ENCODE measurements at places on chromosomes 4 and X.

DNA sequence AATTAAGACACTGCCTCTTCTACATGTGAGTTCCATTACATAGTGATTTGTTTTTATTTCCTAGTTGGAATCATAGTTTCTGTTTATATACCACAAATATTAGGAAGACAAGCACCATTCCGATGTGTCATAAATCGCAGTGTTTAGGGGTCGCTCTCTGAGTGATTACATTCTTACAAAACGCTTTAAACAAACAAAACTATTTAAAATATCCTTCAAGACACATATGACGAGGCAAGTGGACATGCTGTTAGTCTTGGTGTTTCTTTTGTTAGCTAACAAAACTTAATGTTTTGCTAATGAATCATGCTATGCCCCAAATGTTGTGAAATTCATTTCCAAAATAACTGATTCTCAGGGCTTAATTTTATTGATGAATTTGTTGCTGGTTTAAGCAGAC is 1219.3 kb upstream of the PRKX start:
- DNase-seq: no peak

- DNase-seq: peak; percentile 69
Measured at GRCh38 chr4:54945838-54946237, 179.6 kb downstream of the KDR start.

GRCh38 chr4:9921326-9921725 is 100.0 kb downstream of the SLC2A9 start:
- DNase-seq: no peak

GRCh38 chr4:158121161-158121579 is 51.7 kb downstream of the GASK1B start:
- DNase-seq: no peak

DNA sequence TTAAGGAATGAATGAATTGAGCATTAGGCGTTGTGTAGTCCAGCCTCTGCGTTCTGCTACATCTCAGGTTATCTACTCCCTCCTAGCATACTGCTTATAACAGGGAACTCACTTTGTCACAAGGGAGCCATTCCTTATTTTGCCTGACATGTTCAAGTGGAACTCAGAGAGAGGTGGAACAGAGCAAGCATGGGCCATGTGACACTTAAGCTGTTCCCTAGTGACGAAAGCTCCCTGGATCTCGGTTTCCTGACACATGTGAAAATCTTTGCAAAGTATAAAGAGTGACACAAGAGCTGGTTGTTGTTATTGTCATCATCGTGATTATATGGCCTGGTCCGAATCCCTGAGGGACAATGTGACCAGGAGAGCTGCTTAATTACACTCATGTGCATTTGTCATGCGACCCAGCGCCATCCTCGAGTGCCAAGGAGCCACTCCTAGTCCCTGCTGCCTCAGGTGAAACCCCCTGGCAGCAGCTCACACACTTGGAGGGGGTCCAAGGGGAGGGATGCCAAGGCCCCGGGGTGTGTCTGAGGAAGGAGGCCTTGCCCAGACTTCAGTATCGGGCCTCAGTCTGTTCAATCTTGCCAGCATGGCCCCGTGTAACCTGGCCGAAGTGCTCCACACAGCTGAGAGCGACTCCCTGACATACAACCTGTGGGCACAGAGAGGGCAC is 98.5 kb upstream of the MAP3K15 start:
- DNase-seq: no peak

DNA sequence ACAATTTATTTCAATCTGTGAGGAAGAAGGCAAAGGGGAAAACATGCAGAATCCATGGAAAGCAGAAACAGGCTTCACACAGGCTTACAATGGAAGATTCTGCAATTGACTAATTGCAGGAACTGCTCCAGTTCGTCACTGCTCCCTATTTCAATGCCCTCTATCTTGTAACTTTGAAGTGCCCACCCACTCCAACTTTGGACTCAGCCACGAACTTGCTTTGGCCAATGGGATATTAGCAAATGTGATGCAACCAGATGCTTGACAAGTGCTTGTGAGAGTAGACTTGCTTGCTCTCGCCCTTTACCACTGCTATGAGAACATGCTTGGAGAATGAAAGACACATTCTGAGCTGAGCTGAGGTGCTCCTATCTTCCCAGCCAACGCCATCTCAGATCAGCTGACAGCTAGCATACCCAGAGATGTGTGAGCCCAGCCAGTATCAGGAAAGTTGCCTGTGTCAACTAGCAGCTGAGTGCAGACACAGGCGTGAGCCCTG is 105.7 kb upstream of the PTCHD1 start:
- no peak for DNase-seq

- DNase-seq: no peak
Measured at GRCh38 chrX:50842221-50842620, 28.2 kb upstream of the SHROOM4 start.

- no peak for DNase-seq
Measured at GRCh38 chr4:156725257-156725656, 246.3 kb downstream of the PDGFC start.

- DNase-seq: no peak
Measured at GRCh38 chrX:148043271-148043855, 62.2 kb downstream of the FMR1NB start.

DNA sequence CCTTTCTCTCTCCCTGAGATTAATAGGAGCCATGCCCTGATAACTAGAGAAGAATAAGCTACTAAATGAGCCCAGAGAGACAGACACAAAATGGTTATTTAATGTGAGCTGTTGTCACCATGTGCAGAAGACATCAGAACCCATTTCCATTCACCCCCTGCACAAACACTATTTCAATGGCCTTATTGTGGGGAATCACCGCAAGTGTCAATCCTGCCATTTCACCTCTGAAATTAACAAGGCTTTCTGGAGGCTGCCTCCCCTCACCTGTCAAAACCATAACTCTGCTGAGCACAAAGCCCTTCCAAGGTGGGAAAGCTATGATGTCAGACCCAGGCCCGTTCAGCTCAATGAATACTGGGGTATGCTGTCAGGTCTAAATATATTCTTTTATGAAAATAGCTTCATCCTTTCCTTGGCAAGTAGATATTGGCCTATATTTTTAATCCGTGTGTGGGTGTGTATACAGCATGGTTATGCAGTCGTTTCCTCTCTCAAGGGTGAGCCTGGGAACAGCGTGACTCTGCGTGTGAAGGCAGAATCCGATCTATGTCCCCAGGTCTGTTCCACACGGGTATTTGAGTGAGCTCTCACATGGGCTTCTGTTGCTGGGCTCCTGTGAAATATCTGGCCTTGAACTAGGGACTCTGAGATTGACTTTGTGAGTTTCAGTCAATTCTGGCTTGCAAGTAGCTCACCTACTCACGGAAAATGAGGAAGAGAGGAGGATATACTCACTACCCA is 266.3 kb downstream of the FBXW7 start:
- no peak for DNase-seq

- DNase-seq: no peak
Measured at GRCh38 chr4:70842761-70843435, 3.2 kb upstream of the GRSF1 start.

GRCh38 chrX:21781525-21781924 is 23.6 kb upstream of the SMPX start:
- no peak for DNase-seq

DNA sequence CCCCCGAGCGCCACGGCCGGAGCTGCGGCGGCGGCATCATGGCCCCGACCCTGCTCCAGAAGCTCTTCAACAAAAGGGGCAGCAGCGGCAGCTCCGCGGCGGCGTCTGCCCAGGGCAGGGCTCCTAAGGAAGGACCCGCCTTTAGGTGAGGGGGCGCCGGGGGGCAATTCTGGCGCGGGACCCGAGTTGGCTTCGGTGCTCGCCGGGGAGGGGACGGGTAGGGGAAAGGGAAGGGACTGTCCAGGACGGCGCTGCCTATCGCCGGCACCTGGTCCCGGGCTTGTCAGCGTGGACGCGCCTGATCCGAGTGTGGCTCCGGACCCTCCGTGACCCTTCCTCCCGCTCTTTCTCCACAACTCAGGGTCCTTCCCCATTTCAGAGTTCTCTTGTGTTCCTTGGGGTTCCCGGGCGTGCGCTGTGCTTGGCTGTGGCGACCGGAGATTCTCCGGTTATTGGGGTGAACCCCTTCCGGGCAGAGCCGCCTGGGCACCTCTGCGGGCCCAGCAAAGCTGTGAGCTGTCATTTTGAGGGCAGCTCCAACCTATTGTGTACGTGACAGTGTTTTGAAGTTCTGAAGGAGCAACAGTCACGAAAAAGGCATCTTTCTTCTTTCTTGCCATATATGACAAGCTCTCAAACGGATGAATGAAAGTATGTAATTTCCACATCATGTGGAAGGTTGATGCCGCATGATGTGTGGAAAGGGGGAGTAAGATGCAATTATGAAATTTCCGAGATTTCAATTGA is 522 bp downstream of the FNIP2 start:
- no peak for DNase-seq

- DNase-seq: no peak
Measured at GRCh38 chr4:72432975-72433374, 136.0 kb downstream of the ADAMTS3 start.

DNA sequence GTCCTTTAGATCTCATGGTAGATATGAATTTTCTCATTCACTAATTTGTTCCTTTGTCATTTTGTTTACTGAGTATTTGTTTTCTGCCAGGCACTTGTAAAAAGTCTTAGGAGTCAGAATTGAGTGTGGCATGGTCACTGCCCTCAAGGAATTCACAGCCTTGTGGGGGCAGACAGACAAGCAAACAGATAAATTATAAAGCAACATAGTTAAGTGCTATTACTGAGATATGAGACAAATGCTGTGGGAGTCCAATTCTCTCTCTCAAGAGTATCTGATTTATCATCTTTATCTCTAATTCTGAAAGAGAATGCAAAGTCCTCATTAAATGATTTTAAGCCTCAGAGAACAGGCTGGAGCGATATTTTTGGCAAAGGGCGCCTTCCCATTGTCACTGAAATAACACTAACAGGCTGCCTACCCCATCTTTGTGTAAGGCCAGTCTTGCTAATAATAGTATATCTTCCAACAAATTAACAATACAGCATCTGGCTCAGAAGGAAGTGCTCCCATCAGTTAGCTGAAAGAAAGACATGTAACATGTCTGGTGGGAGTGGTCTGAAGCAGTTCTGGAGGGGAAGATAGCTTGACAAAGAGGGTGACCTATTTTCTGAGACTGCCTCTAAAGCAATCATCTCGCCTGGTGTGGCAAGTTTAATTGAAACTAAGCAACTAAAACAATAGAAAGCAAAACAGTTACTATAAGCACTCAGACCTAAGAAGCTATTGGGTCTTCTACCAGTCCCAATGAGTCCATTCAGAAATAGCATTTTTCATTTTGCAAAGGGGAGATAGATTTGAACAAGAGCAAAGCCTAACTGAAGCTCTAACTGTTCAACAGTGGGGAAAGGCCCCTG is 61.5 kb upstream of the AMOT start:
- DNase-seq: no peak

DNA sequence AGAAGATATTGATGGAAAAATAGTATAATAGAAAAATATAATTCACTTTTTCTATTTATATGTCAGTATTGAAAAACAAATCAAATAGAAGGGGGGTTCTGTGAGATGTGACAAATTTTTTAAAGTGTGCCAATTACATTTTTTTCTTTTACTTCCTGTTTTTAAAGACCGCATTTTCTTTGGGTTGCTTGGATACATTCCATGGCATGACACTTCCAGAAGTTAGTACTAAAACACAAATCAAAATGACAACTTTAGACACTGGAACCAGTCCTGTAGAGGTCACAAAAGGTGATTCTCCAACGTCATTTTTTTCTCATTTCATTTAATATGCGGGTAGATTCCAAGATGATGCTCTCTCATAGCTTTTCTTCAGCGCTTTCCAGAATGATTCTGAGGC is 116.2 kb upstream of the GNPDA2 start:
- DNase-seq: no peak

All from kidney capillary endothelial cell (primary cell).